ENCODE measurements at places on chromosomes 3 and 15.

DNA sequence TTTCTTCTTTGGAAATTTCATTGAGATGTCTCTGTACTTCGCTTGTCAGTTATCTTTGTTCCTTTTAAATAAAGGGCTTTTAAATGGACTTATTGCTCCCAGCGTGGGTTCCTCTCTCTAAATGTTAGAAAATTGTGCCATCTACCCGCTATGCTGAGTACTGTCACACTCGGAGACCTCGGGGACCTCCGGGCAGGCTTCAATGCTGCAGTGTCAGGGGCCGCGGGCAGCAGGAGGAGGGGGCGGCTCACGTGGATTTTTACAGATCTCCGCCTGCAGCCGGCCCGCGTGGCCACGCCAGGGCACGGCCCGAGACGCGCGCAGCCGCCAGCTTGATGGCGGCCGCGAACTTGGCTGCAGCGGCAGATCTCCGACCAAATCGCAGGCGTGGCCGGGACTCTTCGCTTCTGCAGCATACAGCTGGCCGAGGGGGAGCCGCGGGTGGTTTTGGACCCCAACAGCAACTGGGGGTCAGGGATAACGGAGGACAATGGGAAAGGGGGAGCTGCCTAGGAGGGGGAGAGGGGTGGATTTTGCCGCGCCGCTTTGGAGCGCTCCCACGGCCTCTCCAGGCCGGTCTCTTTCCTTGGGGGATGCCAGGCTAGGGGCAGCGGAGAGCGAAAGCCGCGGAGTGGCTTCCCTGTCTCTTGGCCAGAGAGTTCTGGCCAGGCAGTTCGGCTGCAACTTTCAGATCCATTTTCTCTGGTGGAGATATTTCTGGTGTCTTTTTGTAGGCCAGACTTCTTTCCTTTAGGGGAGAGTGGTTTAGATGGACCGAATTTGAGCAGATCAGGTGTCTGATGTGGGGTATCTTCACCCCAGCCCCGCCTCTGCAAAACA, 15.3 kb downstream of the NR2F2 start:
- no peak for DNase-seq

DNA sequence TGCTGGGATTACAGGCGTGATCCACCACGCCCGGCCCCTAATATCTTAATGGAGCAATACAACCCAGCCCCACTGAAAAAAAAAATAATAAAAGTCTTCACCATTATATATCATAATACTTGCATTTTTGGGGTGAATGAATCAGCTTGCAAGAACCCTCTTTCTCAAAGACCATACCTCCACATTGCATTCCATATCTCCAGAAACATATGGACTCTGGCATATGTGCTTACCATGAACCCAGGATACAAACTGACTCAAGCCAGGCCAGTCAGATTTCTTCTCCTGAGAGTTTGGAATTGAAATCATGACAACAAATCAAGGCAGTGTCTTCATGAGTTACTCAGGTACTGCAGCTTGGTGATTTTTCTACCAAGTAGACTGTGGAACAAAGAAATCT, 101.2 kb downstream of the FRMD5 start:
- DNase-seq, result no peak

DNA sequence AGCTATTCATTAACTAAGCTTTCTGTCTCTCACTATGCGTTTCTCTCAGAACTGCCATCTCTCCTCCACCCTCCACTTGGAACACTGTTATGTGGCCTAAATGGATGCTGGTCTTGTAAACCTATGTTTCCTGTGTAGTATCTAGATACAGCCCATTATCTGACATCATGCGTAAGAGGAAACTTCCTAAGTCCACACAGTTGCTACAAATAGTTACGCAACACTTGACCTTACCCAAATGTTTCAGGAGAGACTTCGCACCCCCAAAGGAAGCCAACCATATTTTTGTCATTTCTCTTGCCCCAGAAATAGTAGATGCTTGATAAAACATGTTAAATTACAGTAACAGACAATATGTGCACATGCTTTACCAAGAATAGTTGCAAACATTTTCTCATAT, 87.2 kb upstream of the TPRG1 start:
- no peak for DNase-seq

- DNase-seq, result no peak
Observed at GRCh38 chr3:149796026-149796425, 3.7 kb upstream of the ANKUB1 start.

DNA sequence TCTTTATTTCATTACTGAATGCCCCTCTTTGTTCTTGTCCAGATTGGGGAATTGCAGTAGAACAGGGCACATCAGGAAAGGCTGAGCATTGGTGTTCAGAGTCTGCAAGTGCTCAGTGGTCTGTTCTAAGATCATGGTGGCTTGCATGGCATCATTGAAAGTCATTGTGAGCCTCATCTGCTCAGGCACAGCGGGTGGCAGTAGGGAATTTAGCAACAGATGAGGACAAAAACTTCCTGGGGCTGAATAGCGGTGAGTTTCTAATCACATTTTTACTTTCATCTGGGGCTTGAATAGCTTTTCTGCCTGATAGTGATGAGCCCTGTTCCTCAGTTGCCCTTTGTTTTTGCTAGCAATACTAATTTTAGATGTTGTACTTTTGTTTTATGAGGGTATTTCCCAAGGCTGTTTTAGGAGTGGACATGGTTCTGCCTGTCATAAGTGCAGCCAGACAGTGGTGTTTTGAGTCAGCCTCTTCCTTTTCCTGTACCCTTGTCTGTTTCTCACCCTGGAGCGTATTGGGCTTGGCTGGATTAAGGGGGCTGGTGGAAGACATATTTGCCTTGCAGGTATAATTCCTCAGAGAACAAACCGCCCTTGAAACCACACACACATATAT, 127.2 kb upstream of the IL12A start:
- DNase-seq, result no peak

- DNase-seq, result no peak
Observed at GRCh38 chr3:177596248-177596815, 399.1 kb upstream of the TBL1XR1 start.

DNA sequence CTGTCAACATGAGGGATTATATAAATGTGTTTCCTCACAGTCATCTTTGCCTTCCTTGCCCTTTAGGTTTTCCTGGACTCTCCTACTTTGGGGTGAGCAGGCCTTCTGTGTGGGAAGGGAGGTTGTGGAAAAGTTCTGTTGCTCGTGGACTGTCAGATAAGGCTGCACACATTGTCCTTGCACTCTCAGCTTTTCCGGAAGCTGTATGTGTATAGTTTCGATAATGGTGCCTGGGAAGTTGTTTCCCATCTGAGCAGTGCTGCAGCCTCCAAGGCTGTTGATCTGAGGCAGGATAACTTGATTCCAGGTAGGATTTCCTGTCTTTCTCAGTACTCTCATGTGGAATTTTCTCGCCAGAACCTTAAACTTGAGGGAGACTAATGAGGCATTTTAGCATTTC, 297.8 kb upstream of the AZI2 start:
- no peak for DNase-seq
